A549 treated with RU486 at 1 μM for 4 hours (cell line): ENCODE measurements at places on chromosomes 7 and 10. TPM values are rescaled to one million over a fixed set of nuclear protein-coding genes. Genes with fewer than 3 reads are reported as not detected.

The OR2A1 gene
- not detected in 5 replicates for total RNA-seq

The CUBN gene
- total RNA-seq = 0.02 to 0.30 TPM (median 0.03 TPM) in 5 replicates

The WDR86 gene
- 0.18 to 0.22 TPM (median 0.19 TPM) in 3 of 5 replicates, not detected in the others for total RNA-seq

The GNG11 gene
- 24.5 to 40.8 TPM (median 35.6 TPM) in 5 replicates for total RNA-seq

The SPAM1 gene
- total RNA-seq = not detected in 5 replicates
